ENCODE measurements at places on chromosomes 1 and 21. TPM values are rescaled to one million over a fixed set of nuclear protein-coding genes. Genes with fewer than 3 reads are reported as not detected.

DNA sequence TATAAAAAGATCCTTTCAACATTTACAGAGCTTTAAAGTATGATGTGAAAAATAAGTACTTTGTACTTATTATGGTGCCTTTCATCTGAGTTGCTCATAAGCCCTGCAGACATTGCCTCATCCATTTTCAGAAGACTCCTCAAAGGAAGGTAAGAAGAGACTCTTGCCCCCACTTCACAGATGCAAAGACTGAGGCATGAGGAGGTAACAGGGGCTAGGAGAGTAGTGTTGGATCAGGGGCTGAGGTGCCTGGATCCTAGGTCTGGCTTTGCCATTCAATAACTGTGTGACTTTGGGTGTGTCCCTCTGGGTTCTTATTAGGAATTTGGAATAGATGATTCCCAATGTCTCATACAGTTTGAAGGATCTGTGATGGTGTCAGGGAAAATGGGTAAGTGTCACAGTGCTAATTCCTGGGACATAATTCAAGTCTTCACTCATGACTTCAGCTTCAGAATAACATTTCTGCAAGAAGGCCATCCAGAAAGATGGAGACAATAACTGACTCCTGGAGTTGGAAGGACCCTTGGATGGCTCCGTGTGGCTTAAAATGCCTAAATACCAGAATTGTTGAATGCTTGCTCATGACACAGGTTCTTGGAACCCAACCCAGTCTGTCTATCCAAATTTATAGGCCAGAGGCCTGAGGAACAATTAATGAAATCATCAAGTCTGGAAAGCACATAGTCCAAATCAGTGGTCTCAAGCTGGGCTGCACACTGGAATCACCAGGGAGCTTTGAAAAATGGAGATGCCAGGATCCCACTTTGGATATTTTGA, 93.1 kb upstream of the RUNX1 start:
- DNase-seq: no peak

DNA sequence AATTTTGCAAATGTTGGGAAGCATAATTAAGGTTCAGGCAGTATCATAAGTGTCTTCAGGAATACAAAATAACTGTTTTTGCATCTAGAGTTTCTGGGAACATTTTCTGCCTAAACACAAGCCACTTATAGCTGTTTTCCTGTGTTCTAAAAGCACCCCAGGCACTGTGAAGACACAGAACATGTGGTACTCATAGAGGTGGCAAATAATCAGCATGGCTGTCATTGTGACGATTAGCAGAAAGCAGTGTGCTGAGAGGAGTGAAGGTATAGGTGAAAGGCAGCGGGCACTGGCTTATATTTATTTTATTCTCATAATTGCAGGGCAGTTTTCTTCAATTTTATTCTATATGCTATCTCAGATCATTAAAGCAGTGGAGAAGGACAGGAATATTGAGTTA, 119.6 kb downstream of the LRRC53 start:
- DNase-seq: no peak

GRCh38 chr1:21857840-21858670, 46.0 kb downstream of the LDLRAD2 start:
- no peak for DNase-seq

The KIF2C gene
- total RNA-seq: 147 TPM

- no peak for DNase-seq
Measured at GRCh38 chr1:36211841-36212240, 12.4 kb upstream of the THRAP3 start.

Measured in activated T-cell treated with anti-CD3 and anti-CD28 coated beads, Interleukin-2, amount 50 U/mL, for 72 hours (primary cell).